Activated naive CD4-positive, alpha-beta T cell (primary cell): ENCODE measurements at places on chromosomes 6 and 20.

- no peak for DNase-seq
Observed at GRCh38 chr6:3534599-3534998, 77.7 kb upstream of the SLC22A23 start.

DNA sequence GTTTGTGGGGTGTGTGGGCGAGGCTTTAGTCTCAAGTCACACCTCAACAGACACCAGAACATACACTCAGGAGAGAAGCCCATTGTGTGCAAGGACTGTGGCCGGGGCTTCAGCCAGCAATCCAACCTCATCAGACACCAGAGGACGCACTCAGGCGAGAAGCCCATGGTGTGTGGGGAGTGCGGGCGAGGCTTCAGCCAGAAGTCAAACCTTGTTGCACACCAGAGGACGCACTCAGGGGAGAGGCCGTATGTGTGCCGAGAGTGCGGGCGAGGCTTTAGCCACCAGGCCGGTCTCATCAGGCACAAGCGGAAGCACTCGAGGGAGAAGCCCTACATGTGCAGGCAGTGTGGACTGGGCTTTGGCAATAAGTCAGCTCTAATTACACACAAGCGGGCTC, 27.8 kb downstream of the ZNF133 start:
- no peak for DNase-seq

DNA sequence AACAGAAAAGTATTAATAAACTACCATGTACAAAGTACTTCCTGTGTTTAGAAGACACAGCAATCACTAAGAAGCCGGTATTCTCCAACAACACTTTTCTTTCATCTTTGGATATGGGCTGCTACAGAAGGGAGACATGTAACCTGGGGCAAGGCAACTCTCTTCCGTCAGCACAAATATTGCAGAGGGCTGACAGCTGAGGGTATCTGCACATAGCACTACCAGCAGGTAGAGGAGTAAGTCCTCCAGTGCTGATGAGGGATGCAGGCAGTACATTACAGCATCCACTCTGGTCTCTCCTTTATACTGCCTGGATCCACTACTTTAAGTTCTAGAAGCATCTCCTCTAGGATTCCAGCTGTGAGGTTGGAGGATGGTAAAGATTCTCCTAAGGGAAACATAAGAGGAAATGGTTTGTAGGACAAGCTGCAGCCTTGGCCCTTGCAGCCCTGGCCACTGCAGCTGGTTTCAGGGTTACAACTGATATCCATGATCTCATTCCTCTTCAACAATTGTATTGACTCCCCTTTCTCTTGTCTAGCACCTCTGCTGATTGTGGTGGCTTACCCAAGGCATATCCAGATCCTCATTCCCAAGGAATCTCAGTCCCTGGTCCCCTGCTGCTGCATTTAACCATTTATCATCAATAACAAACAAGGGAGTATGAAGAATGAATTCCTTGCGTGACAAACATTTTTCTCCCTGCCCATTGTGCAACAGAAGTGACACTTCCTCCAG, 110.7 kb upstream of the ADGRF1 start:
- no peak for DNase-seq

DNA sequence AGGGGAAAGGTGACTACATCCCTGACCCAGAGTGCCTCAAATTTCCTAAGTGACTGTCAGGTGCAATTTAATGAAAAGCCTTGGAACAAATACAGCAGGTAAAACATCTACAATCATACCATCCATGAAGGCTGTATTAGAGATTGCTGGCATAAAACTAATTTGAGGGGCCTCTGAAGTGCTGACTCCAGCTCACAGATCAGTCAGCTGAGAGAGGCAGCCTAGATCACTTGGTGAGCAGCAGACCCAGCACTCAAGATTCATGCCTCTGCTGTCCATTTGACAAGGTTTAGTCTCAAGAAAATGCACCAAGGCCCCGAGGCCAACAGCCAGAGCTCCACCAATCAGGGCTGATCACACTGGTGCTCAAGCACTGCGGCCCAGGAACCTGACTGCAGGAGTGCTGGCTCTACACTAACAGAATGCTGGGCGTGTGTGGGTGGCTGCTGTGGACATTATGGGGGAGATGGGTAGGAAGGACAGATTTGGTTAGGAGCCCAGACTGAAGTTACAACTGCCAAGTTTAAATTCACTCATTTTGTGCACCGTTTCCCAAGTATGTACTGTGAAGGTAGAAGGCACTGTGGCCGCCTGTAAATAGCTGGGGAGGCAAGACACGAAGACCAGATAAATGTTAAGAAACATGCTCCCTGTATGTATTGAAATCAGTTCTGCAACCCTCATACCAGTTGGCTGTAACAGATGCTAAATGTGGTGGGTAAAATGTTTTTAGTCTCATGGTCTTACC, 28.2 kb downstream of the SNX5 start:
- DNase-seq = no peak

GRCh38 chr6:2935566-2936291, 32.6 kb upstream of the SERPINB9 start:
- no peak for DNase-seq
